ENCODE measurements at places on chromosomes 16 and 17.

DNA sequence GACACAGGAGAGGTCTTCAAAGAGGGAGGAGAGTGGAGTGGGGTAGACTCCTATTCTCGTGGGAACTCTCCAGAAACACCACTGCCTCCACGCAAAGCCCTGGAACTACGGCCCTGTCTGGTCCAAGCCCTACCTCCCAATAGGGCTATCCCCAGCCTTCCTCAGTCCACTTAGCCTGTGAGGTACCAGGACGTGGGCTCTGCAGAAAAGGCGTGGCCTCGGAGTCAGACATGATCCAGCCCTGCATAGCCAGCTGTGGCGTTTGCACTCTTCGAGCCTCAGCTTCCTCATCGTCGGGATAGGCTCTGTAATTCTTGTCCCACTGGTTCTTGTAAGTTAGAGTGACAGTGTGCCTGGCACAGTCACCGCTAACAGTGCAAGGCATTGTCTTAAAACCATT is 13.8 kb downstream of the ENDOV start:
- DNase-seq, result no peak

GRCh38 chr17:7293816-7294613 is 424 bp downstream of the YBX2 start:
- peak; percentile 87 for DNase-seq

DNA sequence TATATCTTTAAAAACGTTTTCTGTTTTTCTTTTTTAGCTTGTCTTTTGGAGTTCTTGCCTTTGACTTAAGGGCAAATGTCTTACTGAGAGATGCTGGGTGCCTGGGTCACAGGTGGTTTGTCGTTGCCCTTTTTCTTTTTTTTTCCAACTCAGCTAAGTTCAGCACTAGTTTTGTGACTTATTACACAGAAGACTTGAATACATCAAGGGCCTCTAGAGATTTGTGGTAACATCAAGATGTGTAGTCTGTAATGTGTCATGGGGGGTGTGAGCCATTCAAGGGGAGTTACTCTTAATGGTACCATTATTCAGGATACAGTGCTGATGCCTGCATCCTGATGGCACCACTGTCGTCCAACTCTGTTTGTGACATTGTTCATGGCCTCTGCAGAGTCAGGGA is 95.1 kb downstream of the PRKCA start:
- DNase-seq, result no peak

GRCh38 chr16:58661199-58661830 is 23.3 kb downstream of the SLC38A7 start:
- peak; percentile 23 for DNase-seq

DNA sequence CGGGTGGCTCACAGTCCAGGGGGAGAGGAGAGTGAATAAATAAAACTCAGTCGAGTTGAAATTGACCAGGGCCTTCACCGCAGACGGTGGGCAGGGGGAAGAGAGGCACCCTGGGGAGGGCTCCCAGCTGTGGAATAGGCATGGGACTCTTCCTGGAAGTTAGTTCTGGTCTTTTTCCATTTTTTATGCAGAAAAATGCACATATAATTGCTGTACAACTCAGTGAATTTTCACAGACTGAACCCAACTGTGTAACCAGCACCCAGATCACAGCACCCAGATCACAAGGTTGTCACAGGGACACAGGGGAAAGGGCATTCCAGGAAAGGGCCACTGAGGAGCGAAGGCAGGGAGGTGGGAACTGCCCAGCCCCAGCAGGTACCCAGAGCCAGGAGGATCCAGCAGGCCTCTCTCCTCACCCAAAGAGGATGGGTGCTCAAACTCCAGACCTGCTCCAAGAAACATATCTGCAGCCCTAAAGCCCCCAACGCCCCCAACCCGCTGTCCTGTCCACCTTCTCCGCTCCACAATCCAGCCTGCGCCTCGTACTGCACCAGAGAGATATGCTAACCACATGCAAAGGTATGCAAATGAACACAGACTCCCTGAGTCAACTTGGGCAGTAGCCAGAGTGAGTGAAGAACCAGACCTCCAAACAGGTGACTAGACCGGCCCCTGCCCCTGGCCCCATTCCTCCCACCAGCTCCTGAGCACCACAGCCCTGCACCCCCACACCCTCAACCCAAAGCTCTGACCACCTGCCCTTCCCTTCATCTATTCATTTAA is 29.1 kb upstream of the EIF1 start:
- DNase-seq, result no peak

- no peak for DNase-seq
Observed at GRCh38 chr17:73594025-73594424, 50.2 kb downstream of the SDK2 start.

Data from WTC11 (cell line).